ENCODE measurements at places on chromosomes 1 and 21. TPM values are rescaled to one million over a fixed set of nuclear protein-coding genes. Genes with fewer than 3 reads are reported as not detected.

GRCh38 chr1:91752324-91752723 lies 133.6 kb downstream of the TGFBR3 start:
- no peak for DNase-seq

GRCh38 chr1:205590457-205590768 lies 41.4 kb downstream of the ELK4 start:
- no peak for DNase-seq

- no peak for DNase-seq
Observed at GRCh38 chr1:168161459-168161858, 17.3 kb upstream of the TIPRL start.

- peak; percentile 19 for DNase-seq
Observed at GRCh38 chr1:204868340-204868700, 2.3 kb upstream of the NFASC start.

DNA sequence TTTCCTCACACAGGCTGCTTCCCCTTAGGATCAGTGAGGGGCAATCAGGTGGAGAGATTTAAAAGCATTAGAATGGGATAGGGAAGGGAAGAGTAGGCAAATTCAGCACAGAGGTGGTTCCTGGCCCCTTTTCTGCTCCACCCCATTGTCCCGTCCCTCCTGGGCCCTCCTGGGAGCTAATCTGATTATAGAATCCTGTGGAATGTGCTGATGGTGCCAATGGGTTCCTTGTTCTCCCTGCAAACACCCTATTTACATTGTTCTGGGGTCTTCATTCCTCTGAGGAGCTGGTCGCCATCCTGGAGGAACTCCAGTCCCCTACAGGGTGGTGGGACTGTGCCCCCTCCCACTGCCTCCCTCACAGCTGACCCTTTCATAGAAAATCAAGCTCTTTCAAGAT lies 34.4 kb upstream of the LRP8 start:
- no peak for DNase-seq

DNA sequence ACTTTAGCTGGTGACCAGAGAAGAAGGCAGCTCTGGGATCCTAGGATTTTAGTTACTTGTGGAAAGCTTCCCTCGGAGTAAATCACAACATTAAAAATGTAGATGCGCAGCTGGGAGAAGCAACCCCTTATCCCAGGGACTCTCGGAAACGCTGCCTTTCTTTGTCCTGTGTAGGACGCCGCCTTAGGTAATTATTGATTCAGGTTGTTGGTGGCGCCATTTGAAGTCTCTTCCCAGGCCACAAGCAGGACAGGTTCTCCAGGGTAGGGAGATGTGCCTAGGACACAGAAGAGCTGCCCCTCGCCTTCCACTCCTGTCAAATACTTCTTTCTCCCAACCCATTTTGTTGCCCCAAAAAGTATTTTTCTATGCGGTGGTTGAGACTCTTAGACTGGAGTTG lies 10.3 kb downstream of the SLC37A1 start:
- DNase-seq = no peak

GRCh38 chr1:40353082-40353481 lies 20.4 kb upstream of the SMAP2 start:
- no peak for DNase-seq

- DNase-seq = peak; percentile 55
Observed at GRCh38 chr1:52142220-52143183, 613 bp downstream of the ZFYVE9 start.

DNA sequence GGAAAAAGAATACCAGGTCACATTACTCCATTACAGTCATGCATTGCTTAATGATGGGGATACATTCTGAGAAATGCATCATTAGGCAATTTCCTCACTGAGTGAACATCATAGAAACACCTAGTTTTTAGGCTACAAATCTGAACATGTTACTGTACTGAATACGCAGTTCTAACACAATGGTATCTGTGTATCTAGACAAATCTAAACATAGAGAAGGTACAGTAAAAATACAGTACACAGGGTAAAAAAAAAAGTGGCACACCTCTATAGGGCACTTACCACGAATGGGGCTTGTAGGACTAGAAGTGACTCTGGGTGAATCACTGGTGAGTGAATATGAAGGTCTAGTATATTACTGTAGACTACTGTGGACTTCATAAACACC lies 115.7 kb downstream of the AKT3 start:
- DNase-seq = no peak

DNA sequence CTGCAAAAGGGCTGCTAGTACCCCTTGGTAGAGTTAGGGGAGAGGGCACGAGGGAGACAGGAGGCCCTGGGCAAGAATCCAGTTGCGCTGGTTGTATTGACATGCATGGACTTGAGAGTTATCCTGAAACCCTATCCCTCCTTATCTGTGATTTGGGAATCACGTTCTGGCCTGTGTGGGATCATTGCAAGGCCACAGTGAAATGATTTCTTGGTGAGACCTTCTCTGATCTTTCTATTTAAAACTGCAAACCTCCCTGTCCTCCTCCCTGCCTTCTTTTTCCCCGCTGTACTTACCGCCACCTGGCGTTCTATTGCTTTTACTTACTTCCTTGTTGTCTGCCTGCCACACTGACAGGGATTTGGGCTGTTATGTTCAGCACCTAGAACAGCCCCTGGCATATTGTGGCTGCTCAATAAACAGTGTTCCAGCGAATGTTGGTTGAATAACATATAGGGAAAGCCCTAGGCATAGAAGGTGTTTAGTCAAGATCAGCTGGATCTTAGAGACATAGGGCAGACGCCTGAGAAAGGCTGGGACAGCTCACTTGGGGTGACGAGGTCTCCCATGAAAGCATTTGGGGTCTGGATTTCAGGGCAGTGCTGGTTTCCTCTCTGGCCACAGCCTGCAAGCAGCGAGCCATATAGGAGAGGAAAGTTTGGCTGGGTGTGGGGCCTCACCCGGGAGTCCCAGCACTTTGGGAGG lies 25.6 kb downstream of the ALPL start:
- no peak for DNase-seq

DNA sequence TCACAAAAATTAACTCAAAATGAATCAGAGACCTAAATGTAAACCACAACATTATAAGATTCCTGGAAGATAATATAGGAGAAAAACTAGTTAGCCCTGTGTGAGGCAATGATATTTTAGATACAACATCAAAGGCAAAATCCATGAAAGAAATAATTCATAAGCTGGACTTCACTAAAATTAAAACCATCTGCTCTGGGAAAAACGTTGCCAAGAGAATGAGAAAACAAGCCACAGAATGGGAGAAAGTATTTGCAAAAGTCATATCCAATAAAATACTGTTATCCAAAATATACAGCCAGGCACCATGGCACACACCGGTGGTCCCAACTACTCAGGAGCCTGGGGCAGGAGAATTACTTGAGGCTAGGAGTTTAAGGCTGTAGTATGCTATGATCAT lies 70.3 kb downstream of the SYF2 start:
- DNase-seq = no peak

- no peak for DNase-seq
Observed at GRCh38 chr1:182304218-182304617, 87.4 kb downstream of the GLUL start.

DNA sequence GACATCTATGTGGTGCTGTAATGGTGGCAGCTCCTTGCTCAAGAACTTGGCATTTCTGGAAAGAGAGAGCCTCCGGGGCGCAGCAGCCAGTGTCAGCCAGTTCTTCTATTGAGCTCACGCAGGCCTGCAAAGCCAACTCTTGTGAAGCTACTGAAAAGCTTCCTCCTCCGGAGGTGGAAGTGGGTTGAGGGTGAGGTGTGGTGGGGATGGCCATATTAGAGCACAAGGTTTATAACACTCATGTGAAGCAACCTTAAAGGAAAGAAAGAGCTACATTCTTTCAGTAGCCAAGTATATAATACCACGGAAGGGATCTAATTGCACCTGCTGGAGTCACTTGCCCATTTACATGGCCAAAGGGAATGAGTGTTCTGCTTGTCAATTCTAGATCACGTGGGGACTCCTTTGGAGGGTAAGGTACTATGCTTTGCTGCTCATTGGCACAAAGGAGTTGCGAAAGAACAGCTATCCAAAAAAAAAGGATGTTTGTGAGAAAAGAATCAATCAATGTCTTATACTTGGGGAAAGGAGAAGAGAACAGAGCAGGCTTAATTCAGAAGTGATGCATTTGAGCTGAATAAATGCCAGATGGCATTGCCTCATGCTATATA lies 18.3 kb upstream of the MAP10 start:
- no peak for DNase-seq

GRCh38 chr1:93628681-93629080 lies 53.0 kb downstream of the BCAR3 start:
- no peak for DNase-seq

The LHX4 gene
- 0.78 TPM for polyA plus RNA-seq

The AK2 gene
- polyA plus RNA-seq = 116 TPM

The RXFP4 gene
- 0.20 TPM for polyA plus RNA-seq

The SLC44A3 gene
- 5.1 TPM for polyA plus RNA-seq
